ENCODE measurements at places on chromosomes 7 and 10. TPM values are rescaled to one million over a fixed set of nuclear protein-coding genes. Genes with fewer than 3 reads are reported as not detected.
A peak's percentile ranks its signal among the peaks of the same experiment; 100 is the strongest.

DNA sequence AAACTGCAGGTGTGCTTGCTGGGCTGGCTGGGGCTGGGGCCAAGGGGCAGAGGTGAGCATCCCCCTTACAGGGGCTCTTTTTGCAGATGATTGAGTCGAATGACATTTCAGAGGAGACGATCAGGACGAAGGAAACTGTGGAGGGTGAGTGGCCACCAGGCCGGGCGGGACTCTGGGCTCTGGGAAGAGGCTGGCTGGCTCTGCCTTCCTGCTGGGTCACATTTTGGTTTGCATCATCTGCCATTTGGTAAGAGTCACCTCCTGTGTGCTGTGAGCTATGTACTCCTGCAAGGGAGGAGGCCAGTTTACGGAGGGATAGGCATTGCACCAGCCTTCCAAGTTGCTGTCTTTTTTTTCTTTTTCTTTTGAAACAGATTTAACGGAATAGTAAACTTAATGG lies 73.0 kb upstream of the GTF2IRD1 start:
- DNase-seq, result no peak
- H3K27ac ChIP-seq, result no peak overlapping the region
- H3K4me1 ChIP-seq, result no peaks in the 10 kb centered on the region
- H3K27me3 ChIP-seq, result no peaks in the 10 kb centered on the region
- no peaks in the 10 kb centered on the region for H3K36me3 ChIP-seq

- H3K27ac ChIP-seq, result no peak overlapping the region
- no peak overlapping the region for H3K4me3 ChIP-seq
- H3K36me3 ChIP-seq, result no peaks in the 10 kb centered on the region
- H3K27me3 ChIP-seq, result no peaks in the 10 kb centered on the region
- no peak for DNase-seq
These were observed 18.9 kb downstream of the APBB1IP start for GRCh38 chr10:26457088-26457487.

GRCh38 chr7:148729984-148730733 lies 31.5 kb downstream of the CUL1 start:
- H3K36me3 ChIP-seq, result no peaks in the 10 kb centered on the region
- peaks cover 4% of the 10 kb centered on the region for H3K4me1 ChIP-seq
- H3K27me3 ChIP-seq, result no peaks in the 10 kb centered on the region
- no peak overlapping the region for H3K27ac ChIP-seq
- no peak overlapping the region for H3K4me3 ChIP-seq
- DNase-seq, result no peak

- H3K27ac ChIP-seq, result peak overlapping the region; percentile 98
- peak; percentile 91 for DNase-seq
- H3K27me3 ChIP-seq, result no peaks in the 10 kb centered on the region
- peaks cover 12% of the 10 kb centered on the region for H3K4me1 ChIP-seq
These were observed 431 bp downstream of the ZYX start for GRCh38 chr7:143381427-143382125.

DNA sequence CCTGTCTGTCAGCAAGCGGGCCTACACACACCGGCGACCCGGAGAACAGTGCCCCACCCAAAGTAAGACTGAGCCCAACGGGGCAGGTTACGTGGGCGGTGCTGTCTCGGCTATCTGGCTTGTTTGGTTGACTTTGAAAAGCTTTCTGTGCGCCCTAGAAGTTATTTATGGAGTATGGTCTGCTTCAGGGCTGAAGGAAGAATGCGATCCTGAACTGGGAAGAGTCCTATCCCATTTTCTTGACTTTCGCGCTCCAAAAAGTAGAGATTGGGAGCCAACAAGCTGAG lies 1.5 kb downstream of the INA start:
- no peak for DNase-seq
- H3K4me3 ChIP-seq, result no peak overlapping the region
- no peaks in the 10 kb centered on the region for H3K36me3 ChIP-seq
- no peak overlapping the region for H3K27ac ChIP-seq
- peaks cover 8% of the 10 kb centered on the region for H3K4me1 ChIP-seq

The OR2A12 gene
- not detected for total RNA-seq

DNA sequence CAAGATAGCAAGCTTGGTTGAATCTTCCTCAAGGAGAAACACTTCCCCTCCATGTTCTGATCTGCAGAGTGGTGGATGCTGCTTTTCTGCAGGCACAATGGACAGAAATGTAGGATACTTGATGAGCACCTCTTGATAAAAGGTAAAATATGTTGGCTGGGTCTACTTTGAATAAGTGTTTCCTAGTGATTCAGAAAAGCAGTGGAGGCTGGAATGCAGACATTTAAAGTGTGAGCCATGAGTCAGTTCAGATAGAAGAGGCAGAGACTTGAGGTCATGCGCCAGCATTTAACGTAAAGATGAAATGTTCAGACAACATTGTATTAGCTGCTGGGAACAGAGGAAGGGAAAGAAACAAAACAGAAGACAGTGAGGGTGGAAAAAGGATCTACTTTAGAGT lies 403.1 kb downstream of the ADRA2A start:
- H3K36me3 ChIP-seq, result no peaks in the 10 kb centered on the region

DNA sequence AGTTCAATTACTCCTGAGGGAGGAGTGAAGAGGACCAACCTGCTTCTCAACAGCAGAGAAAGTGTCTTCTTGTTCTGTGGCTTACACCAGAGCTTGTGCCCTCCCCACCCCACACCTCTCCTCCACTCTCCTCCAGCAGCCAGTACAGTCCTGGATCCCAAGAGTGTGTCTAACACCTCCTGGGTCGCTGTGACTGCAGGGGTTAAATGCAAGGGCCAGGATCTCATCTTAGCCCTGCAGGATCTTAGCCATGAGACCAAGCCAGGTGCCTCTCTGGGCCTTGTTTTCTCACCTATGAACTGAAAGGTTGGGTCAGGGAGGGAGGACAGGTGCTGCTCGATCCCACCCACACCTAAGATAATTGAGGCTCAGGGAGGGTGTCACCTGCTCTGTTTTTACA lies 34.5 kb upstream of the MSRB2 start:
- no peak overlapping the region for H3K27ac ChIP-seq
- H3K4me1 ChIP-seq, result no peaks in the 10 kb centered on the region
- no peaks in the 10 kb centered on the region for H3K27me3 ChIP-seq

GRCh38 chr7:81534996-81535395 lies 234.9 kb downstream of the HGF start:
- no peak for DNase-seq
- no peaks in the 10 kb centered on the region for H3K4me1 ChIP-seq
- H3K4me3 ChIP-seq, result no peak overlapping the region
- H3K36me3 ChIP-seq, result no peaks in the 10 kb centered on the region
- H3K27me3 ChIP-seq, result no peaks in the 10 kb centered on the region
- no peak overlapping the region for H3K27ac ChIP-seq

The DKK1 gene
- 142 TPM for total RNA-seq

GRCh38 chr7:149669121-149669818 lies 104.1 kb downstream of the ZNF467 start:
- H3K4me1 ChIP-seq, result no peaks in the 10 kb centered on the region
- no peak overlapping the region for H3K4me3 ChIP-seq
- no peaks in the 10 kb centered on the region for H3K36me3 ChIP-seq
- no peak for DNase-seq
- no peak overlapping the region for H3K27ac ChIP-seq

GRCh38 chr7:620885-621284 lies 101.2 kb upstream of the PDGFA start:
- no peak overlapping the region for H3K27ac ChIP-seq
- no peak overlapping the region for H3K4me3 ChIP-seq
- H3K4me1 ChIP-seq, result no peaks in the 10 kb centered on the region
- no peaks in the 10 kb centered on the region for H3K27me3 ChIP-seq
- no peaks in the 10 kb centered on the region for H3K36me3 ChIP-seq

Data from breast epithelium (tissue), 4 donors.